ENCODE measurements at places on chromosomes 12 and 14. TPM values are rescaled to one million over a fixed set of nuclear protein-coding genes. Genes with fewer than 3 reads are reported as not detected.

Gene KLHDC2
- total RNA-seq: 63.0 TPM

GRCh38 chr14:45940318-45940717 lies 687.3 kb upstream of the MIS18BP1 start:
- DNase-seq: no peak

- DNase-seq: no peak
Measured at GRCh38 chr14:92599811-92600210, 86.2 kb downstream of the RIN3 start.

Gene PTPRO
- not detected for total RNA-seq

GRCh38 chr12:68297929-68298328 lies 34.2 kb downstream of the MDM1 start:
- DNase-seq: no peak

Gene MAP3K9
- total RNA-seq: under 0.01 TPM

DNA sequence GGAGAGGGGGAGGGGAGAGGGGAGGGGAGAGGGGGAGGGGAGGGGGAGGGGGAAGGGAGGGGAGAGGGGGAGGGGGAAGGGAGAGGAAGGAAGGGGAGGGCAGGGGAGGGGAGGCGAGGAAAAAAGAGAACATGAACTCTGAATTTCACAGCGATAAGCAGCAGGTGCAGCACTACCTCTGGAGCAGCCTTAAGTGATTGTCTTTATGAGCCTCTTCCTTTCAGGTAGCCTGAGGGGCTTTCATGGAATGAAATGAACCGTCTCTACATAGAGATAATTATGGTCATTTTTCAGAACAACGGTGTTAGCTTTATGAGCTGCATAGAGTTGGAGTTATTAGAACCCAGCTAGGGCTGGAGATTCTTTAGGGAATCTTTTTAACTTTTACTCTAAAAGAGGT lies 18.1 kb upstream of the PTCSC3 start:
- DNase-seq: no peak

GRCh38 chr14:103562179-103562428 lies 353 bp downstream of the BAG5 start:
- DNase-seq: peak; percentile 73

DNA sequence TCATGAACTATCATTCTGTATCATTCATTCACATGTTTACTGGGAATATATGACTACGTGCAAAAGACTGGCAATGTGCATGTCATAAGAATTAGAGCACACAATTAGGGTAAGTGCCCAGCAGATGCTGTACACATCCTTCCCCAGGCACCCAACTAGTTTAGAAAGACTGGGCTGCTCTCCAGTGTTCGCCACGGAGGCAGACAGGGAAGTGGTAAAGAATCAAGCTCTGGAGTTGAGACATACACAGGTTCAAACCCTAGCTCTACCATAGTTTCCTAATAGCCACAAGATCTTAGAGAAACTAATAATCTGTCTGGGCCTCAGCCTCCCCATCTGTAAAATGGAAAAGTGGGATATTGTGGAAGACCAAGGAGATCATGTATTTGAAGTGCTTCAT lies 6.8 kb downstream of the TMCC3 start:
- no peak for DNase-seq

DNA sequence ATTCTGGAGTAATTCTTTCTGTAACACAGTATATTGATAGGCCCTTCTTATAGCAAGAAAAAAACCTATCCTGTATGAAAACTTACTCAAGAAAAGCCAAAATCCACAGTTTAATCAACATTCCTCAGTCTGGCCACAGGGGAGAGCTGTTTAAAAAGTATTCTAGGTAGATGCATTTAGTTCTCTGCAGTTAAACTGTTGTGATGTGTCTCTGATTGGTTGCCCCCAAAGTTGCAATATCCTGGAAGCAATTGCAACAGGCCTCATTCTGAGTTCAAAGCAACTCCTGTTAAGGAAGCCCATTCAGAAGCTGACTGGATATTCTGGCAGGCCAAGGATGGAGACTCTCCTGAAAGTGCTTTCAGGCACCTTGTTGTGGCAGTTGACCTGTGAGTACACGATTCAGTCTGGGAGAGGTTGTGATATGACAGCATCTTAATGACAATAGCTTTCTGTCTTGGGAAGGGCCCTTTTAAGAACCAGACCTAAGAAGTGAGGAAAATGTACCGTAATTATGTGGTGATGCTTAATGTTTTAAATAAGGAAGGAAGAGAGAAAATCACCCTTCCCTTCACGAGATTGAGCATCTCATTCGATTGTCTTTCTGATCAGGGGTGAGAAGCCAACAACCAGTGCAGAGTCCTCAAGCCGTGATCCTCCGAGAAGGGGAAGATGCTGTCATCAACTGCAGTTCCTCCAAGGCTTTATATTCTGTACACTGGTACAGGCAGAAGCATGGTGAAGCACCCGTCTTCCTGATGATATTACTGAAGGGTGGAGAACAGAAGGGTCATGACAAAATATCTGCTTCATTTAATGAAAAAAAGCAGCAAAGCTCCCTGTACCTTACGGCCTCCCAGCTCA lies 420.7 kb downstream of the DAD1 start:
- no peak for DNase-seq

Gene TMTC3
- 15.5 TPM for total RNA-seq

Gene PPM1H
- total RNA-seq: 0.40 TPM

GRCh38 chr12:6265038-6265405 lies 45.5 kb upstream of the PLEKHG6 start:
- no peak for DNase-seq
